Pons (tissue), 1 donor: ENCODE measurements at places on chromosomes 6 and 20.

GRCh38 chr20:37364927-37365272 is 19.0 kb downstream of the SRC start:
- no peak for DNase-seq

DNA sequence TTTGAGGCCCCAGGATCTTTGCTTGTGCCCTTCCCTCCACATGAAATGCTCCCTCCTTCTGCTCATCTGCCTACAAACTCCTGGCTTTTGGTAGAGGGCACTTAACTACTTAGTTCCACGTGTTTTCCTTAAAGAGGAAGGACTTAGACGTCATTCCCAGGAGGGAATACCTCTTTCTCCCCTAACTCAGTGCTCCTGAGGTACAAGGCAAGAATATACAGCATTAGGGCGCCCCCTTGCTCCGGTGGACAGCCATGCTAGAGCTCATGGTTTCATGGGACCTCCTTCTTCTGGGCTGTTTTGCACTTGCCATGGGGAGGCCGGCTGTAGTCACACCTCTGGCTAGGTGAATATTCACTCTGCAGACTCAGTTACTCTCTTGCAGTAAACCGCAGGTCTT is 93.8 kb upstream of the LY86 start:
- no peak for DNase-seq

DNA sequence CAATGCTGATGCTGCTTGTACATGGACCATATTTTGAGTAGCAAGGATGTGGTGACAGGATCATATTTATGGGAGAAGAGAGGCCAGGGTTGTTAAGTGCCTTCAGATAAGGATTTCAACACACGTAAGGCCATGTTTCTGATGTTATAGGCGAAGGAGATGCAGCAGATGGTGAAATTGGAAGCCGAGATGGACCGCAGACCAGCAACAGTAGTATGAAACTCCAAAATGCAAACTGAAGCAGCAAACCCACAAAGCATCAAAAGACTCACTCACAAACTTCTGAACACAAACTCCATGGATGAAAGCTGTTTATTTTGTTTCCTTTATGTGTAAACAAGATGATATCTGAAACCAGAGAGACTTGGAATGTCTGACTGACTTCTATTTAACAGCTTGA is 35.6 kb upstream of the LAMP5 start:
- no peak for DNase-seq

DNA sequence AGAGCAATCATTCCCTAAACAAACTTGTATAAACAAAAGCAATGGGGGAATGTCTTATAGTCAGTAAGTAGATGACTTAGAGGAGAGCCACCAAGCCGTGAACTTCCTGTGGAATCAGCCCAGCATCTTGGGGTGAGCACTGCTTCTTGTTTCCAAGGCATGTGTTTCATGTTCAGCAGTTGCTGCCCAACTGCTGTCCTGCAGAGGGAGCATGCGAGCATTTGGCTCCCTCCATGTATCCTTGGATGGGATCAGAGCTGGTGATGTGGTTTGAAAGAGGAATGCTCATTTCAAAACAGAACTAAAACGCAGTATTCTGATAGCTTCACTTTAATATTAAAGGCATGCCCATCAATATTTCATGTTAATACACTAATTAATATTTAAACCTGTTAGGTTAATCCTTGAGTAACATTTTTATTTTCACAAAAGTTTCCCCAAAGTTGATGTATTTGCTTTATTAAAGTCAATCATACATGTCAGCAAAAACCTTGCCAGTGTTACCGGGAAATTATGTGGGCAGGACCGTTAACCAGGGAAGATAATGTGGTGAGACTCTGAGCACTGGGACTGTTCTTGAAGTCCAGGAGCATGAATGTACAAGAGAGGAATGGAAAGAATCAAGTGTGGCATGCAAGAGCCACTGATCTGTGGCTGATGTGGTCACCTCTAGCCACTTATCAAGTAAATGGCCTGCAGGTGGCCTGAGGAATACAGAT is 172.1 kb upstream of the GGTLC1 start:
- DNase-seq = peak; percentile 76

DNA sequence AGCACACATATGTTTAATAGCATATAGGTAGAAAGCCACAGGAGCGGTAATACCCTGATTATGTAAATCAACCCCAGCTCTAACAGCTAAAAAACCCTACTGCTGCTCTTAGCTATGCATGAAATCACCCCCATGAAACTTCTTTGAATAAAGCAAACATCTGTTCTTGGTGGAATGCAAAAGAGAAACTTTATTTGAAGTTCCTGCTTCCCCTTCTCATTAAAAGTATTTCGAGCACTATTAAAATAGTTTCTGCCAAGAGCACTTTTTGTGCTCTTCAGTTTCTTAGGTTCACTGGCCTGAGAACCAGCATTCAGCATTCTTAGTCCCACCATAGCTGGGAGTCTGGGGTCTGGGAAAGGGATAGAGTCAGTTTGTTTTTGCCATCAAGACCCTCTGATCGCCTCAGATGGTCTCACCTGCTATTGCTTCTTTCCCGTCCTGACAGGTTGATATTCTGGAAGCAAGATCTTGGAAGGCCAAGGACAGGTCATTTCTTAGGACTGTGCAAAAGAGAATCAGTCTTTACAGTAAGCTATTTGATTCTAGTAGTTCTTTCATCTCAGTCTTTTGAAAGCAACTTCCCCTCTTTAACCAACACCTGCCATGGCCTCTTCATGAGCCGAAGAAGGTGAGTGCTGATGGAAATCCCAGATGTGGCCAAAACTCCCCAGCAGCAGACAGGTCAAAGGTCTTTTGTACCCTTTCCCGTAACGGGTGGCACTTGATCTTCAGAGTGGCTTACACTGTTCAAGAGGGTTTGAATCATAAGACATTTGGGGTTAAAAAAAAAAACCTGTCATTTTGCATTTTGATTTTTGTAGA is 76.5 kb upstream of the TMEM170B start:
- no peak for DNase-seq

- DNase-seq = peak; percentile 38
These were observed 455.3 kb downstream of the HACE1 start for GRCh38 chr6:104404377-104404776.

DNA sequence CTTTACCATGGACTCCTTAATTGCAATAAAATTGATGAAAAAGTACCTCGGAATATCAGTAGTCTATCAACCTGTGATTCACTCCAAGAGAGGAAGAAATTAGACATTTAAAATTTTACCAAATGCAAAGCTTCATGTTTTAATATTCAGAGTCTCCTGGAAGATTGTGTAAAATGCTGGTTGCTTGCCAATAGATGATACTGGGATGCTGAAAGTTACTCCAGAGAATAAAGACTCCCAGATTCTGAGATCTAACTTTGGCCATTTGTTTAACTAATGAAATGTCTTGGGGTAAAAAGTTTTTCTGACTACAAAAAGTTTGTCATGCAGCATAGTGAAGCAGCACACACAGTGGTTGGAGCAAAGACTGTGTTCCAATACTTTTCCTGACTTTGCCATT is 176.7 kb upstream of the RSPO3 start:
- DNase-seq = no peak

DNA sequence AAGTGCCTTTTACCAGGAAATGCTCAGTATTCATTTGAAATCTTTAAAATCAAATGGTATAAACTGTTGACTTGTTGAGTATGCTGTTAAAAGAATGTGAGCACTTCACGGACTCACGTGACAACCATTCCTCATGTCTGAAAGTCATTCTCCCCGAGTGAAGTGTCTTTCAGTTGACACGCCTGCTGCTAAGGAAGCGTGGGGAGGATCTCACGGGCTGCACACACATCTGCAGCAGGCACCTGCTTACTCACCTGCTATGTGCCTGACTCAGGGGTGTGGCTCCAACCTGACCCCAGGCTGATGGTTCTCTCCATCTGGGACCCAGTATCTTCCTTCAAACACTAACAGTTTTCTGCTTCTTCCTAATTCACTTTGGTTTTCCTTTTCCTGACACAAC is 32.7 kb downstream of the WDR27 start:
- DNase-seq = no peak

DNA sequence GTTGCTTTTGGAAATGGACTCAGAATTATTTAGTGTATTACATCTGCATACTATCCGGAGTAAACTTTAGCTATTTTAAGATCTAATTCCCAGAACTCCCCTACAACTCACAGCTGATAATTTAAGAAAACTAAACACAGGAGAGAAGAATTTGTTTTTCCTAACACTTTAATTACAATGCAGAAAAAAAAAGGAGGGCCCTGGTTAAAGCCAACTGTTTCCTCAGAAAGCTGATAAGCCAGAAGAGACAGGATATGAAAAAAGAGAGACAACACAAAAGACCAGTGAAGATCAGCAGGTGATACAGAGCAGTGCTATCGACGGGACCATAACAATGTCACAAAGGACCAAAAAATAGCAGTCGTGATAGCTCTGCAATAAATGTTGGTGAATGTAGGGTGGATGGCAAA is 5.8 kb downstream of the IFNGR1 start:
- DNase-seq = no peak

GRCh38 chr20:33986560-33987216 is 7.0 kb upstream of the RALY start:
- DNase-seq = no peak

GRCh38 chr6:33609528-33609927 is 11.6 kb upstream of the ITPR3 start:
- no peak for DNase-seq

- no peak for DNase-seq
These were observed 84.8 kb downstream of the TRERF1 start for GRCh38 chr6:42366999-42367352.

- no peak for DNase-seq
These were observed 29.8 kb upstream of the MOCS1 start for GRCh38 chr6:39964094-39964493.

DNA sequence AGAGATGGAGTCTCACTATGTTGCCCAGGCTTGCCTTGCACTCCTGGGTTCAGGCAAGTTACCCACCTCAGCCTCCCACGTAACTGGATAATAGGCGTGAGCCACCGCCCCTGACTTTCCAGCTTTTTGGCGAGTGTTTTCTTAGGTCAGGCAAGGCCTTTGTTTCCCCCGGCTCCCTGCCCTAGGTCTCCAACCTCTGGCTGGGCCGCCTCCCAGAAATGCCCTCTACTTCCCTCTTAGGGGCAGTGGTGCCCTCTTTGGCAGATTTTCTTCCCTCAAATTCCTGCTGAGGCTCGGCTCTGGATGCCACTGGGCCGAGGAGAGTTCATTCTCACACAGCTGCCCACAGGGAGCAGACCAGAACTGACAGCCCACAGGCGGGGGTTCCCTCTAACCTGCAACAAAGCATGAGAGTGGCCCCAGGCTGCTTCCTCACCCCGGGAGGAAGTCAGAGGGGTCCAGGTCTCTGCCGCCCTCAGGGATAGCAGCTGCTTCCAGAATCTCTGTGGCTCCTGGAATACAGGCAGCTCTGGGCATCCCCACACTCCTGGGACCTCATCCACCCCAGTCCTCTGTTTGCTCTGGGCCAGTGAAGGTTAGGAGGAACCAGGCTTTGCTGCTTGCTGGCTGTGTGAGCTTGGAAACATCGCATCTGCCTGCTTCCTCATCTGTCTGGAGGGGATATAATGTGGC is 56.5 kb downstream of the TCP11 start:
- DNase-seq = no peak

DNA sequence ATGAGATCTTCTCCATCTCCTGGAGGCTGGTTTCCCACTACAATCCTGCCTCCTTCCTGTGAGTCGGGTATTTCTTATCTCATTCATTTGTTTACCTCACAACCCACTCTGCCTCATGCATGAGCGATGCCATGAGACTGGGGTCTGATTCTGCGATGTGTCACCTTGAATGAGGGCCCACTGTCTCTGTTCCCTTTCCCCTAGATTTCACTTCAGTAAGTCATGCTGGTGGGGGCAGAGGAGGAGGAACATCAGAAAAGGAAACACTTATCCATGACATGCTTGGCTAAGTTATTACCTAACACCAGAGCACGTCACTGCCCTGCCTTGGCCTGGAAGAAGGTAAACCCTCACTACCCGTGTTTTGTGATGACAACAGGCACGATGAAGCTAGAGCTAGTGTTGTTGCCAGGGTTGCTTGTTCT is 337.4 kb upstream of the PRDM1 start:
- peak; percentile 15 for DNase-seq

- peak; percentile 6 for DNase-seq
These were observed 304.3 kb downstream of the HDGFL1 start for GRCh38 chr6:22873513-22874136.

GRCh38 chr6:46234156-46234556 is 63.4 kb upstream of the ENPP5 start:
- no peak for DNase-seq

DNA sequence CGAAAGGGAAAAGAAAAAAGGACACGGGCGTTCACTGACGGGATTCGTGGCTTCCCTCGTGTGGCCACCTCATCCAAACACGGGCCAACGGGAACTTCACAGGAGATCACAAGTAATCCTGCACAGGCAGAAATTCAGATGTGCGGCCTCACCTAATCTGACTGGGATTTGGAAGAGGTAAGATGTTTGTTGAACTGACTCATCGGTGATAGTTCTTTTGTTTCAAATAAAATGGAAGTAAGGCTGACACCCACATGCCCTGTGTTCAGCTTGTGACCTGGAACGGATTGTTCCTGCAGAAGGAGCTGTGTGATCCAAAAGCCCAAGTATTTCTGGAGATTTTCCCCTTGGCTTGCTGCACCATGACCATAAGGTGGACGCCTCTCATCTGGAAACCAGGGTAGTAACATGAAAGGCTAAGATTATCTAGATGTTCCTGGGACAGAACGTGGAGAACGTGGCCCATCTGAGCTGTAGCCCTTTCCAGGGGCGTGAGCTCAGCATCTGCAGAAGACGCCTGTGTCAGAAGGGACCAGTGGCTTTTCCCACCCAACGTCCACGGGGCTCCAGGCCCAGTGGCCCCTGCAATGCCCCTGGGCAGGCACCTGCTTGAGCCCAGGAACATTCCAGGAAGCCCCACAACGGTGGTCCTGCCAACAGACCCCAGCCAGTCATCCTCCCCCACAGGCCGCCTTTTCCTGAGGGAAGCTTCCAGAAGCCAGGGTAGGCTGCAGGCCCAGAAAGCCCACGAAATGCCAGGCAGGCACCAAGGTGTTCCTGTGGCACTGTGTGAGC is 39.7 kb downstream of the DLL1 start:
- DNase-seq = no peak

GRCh38 chr6:150343434-150343833 is 25.4 kb upstream of the IYD start:
- no peak for DNase-seq

- no peak for DNase-seq
These were observed 360.7 kb downstream of the NKAIN2 start for GRCh38 chr6:124164343-124164742.

- DNase-seq = no peak
These were observed 8.0 kb upstream of the SIM1 start for GRCh38 chr6:100472674-100473073.

DNA sequence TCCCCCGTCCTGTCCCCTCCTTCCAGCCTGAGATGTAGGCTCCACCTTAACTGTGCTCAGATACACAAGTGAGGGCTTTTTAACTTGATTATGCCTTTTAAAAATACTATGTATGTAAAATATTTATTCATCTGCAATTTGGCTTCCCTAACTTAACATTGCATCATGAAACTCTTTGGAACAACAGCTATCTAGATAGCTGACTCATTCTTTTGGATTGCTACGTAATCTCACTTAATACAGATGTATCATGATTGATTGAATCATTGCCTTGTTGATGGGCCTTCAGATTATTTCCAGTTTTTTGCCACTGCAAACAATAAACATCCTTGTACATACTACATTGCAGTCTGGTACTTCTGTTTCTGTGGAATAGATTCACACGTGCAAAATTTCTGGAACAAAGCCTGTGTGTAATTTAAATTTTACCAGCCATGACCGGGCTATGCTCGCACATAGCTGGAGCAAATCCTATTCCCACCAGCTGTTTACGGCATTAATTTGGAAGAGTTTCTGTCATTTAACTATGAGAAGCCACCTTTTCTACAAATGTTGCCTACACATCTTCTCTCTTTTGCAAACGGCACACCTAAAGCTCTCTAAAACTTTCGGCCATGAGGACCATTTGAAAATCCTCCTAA is 6.5 kb downstream of the PRND start:
- DNase-seq = no peak
